SHP77 treated with DMSO at 0.1 percent for 48 hours (cell line): ENCODE measurements at places on chromosomes 7 and 10.

GRCh38 chr7:149832332-149833041 is 5.7 kb upstream of the ZNF862 start:
- DNase-seq, result no peak

DNA sequence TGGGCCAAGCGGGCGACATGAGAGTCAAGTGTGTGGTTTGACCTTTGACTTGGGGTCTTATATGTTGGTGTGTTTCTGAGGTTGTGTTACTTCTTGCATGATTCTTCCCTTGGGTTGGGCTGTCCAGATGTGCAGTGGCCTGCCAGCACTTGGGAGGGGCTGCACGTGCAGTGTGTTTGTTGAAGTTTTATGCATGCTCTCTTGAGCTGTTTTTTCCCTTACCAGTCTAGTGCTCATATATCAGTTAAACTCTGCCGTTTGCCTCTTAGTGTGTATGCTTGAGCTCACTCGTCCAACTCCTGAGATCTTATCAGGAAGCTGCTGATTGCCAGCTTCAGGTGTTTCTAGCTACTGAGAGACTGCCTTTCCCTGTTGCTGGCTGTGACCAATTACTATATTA is 23.1 kb downstream of the SP4 start:
- no peak for DNase-seq

DNA sequence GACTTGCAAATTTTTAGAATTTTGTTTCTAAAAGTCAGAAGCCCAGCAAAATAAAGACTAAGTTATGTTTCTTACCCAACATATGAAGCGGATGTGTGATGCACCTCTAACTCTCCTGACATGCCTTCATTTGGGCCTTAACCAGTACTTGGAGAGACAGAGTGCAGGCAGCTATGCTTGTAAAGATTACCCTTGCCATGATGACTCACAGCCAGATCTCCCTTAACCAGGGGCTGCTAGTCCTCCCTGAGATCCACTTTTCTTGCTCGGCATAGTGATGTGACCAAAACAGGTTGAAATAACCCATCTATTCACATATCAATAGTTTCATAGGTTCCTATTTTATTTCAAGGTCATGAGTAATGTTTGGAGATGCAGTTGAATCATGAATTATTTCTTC is 43.6 kb downstream of the PPP1R3A start:
- DNase-seq, result no peak

DNA sequence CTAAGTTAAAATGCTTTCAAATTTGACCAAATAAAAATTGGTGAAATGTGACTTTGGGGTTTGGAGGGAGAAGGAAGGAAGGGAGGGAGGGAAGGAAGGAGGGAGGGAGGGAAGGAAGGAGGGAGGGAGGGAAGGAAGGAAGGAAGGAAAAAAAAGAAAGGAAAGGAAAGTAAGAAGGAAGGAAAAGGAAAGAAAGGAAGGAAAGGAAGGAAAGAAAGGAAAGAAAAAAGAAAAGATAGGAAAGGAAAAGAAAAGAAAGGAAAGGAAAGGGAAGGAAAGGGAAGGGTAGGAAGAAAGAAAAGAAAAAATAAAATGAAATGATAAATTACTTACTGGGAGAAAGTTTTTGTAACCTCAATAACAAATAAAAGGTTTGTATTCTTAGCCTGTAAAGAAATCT is 24.1 kb upstream of the GGCT start:
- no peak for DNase-seq

- no peak for DNase-seq
Measured at GRCh38 chr10:12748186-12748585, 253.3 kb downstream of the CCDC3 start.

- no peak for DNase-seq
Measured at GRCh38 chr7:134565643-134566136, 16.8 kb downstream of the AKR1B15 start.

DNA sequence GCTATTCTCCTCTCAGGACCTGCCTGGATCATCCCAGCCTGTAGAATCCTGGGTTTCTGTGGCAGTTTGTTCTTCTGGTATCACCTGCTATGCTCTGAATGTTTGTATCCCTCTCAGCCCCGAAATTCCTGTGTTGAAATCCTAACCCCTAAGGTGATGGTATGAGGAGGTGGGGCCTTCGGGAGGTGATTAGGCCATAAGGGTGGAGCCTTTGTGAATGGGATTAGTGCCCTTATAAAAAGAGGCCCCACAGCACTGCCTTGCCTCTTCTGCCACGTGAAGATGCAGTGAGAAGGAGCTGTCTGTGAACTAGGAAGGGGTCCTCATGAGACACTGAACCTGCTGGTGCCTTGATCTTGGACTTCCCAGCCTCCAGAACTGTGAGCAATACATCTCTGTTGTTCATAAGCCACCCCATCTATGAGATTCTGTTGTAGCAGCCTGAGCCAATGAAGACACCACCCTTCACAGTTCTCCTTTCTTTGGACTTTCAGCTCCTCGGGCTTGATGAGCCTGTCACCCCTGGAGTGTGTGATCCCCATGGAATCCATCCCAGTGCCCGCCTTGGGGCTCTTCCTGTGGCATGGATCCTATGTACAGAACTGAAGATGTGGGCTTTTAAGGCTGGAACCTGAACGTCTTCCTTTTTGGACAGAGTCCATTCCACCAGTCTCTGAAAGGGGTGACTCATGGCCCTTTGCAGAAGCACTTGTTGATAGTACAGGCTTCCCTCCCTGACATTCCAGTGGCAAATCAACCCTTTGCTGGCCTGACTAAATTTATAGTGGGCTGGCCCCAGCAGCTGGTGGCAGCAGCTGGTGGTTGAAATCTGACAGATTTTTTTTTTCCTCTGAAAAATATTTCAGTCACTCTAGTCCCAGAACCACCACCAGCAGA is 138.0 kb downstream of the TACC2 start:
- no peak for DNase-seq

DNA sequence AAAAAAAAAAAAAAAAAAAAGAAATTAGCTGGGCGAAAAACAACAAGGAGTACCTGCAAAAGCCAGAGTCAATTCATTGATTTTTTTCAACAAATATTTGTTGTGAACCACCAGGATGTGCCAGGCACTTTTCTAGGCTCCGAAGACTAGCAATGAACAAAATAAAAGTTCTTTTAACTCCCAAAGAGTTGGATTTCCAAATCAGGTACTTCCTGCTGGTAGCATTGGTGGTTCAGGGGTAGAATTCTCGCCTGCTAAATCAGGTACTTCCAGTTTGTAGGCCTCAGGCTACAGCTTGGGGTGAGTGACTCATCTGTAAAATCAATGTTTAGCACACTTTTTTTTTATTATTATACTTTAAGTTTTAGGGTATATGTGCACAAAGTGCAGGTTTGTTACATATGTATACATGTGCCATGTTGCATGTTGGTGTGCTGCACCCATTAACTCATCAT is 10.9 kb downstream of the PPA1 start:
- DNase-seq, result no peak

- no peak for DNase-seq
Measured at GRCh38 chr10:76899490-76899889, 738.1 kb downstream of the KCNMA1 start.

- no peak for DNase-seq
Measured at GRCh38 chr7:149334219-149334618, 72.2 kb downstream of the ZNF783 start.
